NCI-H2081 (cell line): ENCODE measurements at places on chromosomes 4 and X.

DNA sequence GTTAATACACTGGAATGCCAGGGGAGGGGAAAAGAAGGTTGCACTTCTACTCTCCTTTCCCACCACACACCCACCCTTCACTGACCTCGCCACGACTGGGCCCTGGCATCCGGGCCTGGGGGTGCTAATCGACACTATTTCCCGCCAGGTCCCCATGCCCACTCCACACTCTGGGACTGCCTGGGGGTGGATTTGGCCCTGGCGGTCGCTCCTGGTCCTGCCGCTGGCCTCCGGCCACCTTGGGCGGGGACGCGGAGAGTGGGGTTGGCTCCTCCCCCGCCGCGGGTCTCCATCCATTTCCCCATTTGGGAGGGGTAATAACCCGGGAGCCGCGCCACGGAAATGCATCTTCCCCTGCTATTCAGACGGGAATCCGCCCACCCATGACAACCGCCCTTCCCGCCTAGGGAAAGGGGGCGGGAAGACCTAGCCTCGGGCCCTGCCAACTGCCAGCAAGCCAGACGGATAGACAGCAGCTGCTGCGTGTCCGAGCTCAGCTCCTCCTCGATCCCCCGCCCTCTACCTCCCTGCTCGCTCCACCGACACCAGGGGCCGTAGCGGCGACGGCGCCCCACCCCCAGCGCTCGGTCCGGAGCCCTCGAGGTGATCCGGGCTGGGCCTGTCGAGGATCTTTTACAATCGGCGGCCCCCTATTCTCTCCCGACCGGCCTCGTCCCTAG, 78.1 kb downstream of the RLIM start:
- DNase-seq: peak; percentile 70

- no peak for DNase-seq
Observed at GRCh38 chr4:17707671-17708070, 73.8 kb downstream of the FAM184B start.

- DNase-seq: no peak
Observed at GRCh38 chr4:37400241-37400881, 155.8 kb downstream of the NWD2 start.

DNA sequence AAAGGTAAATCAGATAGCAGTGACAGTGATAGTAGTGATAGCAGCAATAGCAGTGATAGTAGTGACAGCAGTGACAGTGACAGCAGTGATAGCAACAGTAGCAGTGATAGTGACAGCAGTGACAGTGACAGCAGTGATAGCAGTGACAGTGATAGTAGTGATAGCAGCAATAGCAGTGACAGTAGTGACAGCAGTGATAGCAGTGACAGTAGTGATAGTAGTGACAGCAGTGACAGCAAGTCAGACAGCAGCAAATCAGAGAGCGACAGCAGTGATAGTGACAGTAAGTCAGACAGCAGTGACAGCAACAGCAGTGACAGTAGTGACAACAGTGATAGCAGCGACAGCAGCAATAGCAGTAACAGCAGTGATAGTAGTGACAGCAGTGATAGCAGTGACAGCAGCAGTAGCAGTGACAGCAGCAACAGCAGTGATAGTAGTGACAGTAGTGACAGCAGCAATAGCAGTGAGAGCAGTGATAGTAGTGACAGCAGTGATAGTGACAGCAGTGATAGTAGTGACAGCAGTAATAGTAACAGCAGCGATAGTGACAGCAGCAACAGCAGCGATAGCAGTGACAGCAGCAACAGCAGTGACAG, 6.1 kb downstream of the DSPP start:
- DNase-seq: no peak

GRCh38 chr4:141132709-141133145, 542 bp downstream of the RNF150 start:
- peak; percentile 22 for DNase-seq
